Adipocyte (in vitro differentiated cells): ENCODE measurements at places on chromosomes 7 and 10.

- no peak for DNase-seq
These were observed 115.3 kb downstream of the ST7 start for GRCh38 chr7:117068511-117069145.

DNA sequence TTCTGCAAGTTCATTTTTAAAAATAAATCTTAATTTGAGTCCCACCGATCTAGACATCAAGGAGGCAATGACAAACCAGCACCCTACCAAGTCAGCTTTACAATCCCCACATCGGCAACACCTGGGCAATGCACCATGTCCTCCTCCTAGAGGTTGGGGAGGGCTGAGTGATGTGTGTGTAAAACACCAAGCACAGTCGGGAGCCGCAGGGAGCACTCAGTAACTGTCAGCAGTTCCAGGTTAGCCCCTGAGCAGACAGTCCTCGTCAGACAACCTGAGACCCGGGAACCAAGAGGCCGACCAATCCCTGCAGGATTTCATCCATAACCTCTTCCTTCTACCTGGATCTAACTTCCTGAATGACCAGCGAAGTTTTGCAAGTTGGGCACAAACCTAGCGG, 15.9 kb upstream of the C10orf120 start:
- no peak for DNase-seq

DNA sequence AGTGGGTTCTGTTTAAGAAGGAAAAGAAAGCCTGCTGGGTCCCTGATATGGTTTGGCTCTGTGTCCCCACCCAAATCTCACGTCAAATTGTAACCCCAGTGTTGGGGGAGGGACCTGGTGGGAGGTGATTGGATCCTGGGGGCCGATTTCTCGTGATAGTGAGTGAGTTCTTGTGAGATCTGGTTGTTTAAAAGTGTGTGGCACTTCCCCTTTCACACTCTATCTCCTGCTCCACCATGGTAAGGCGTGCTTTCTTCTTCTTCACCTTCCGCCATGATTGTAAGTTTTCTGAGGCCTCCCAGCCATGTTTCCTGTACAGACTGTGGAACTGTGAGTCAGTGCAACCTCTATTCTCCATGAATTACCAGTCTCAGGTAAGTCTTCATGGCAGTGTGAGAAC, 42.6 kb downstream of the INPP5A start:
- no peak for DNase-seq

GRCh38 chr10:124618470-124619073, 125.6 kb downstream of the FAM53B start:
- DNase-seq, result no peak

- no peak for DNase-seq
These were observed 7.6 kb downstream of the GPNMB start for GRCh38 chr7:23254051-23254681.

DNA sequence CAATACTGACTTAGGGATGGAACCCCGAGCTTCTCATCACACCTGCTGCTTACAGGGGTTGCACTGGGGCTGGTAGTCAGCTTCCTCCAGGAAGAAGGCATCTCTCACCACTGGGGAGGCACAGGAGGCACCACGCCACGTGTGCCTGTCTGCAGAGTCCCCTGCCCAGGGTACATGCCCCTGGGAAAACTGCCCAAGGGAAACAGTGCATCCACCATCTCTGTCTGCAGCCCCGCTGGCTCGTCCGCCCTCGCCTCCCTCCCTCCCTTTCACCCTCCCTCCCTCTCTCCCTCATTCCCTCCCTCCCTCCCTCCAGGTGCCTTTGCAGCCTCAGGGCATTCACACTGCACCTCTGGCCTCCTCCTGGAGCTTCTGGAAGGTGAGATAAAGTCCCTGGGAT, 101.1 kb downstream of the PTPRE start:
- no peak for DNase-seq

DNA sequence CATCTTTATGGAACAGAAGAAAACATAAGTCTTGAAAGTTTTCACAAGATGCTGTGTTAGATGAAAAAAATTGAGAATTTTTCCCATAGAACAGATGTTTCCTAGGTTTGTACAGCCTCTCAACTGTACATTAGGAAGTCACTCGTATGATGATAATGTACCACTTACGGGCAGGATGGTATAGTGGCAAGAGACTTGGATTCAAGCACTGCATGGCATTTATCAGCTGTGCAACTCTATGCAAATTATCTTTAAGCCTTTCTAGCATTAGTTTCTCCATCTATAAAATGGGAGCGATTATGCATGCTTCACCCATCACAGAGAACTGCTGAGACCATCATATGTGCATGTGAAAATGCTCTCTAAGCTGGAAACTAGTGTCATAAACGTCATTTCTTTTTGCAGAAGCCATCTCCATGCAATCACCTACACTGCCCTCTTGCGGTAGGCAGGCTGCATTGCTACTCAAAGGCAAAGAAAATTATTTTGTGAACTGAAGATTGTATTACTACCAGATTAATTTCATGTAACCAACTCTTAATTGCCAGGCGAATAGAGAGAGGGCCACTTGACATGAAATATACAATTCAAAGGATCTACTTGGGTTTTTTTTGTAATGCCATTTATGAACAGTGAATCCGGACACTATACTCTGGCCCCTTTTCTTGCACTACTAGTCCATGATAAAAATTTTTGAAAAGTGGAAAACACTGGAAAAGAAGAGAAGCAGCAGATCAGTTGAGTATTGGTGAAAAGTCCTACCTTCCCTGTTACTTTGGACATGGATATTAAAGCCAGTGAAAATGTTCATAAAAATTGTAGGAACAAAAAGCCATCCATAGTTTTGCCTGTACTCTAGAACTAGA, 102.3 kb downstream of the JAZF1 start:
- peak; percentile 80 for DNase-seq

DNA sequence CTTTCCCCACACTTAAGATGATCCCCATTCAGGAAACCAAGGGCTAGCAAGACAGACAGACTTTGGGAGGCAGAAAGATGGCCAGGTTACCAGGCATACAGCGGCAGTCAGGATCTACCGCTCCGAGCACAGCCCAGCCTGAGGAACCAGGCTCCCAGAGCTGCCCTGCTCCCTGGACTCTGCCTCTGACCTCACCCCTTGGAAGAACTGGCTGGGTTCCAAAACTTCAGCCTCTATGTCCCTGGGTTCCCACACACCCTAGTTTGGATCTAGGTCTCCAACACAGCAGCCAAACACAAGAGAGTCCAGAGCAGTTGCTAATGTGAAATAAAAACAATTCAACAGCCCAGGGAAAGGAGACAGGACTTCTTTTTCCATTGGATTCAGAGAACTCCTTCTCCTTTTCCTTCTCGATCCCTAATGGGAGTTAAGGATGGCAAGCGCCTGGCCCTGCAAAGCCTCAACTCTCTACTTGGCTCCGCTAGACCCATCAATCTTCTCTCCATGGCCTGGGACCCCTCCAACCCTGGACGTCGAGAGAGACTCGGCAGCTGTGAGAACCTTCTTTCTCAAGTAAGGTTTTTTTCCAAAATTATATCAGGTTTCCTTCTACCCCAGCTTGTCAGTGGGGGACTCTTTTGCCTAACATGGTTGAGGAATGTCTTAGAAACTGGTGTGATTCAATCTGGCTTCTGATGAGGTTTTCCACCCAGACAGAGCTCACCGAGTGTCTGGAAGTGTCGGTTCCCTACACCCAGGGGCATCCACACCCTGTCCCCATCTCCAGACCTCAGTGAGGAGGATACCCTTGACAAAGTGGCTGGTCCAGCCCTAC, 219.6 kb downstream of the KCNMA1 start:
- DNase-seq, result no peak

GRCh38 chr7:27165996-27166530, 726 bp upstream of the HOXA9 start:
- DNase-seq, result no peak

- DNase-seq, result peak; percentile 56
These were observed 100.4 kb upstream of the SEMA3A start for GRCh38 chr7:84294847-84295455.

- DNase-seq, result no peak
These were observed 13.6 kb downstream of the ENTPD7 start for GRCh38 chr10:99672884-99673283.

- peak; percentile 96 for DNase-seq
These were observed 22.9 kb upstream of the NANOS1 start for GRCh38 chr10:119006451-119007210.

DNA sequence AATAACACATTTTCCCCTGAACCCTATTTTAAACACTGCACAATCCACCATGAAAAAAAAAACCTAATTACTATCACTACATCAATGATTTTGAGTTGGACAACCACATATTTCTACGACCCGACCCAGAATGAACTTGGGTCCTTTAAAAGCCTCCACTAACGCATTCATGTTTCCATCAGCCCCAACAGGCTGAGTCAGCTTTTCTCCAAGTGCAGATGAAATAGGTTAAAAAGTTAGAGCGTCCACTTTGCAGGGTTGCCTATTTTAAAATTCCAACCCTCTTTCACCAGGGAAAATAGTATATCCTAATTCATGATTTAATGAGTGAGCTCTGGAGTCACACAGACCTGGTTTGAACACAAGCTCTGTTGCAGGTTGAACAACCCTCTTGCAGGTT, 501.0 kb upstream of the SORCS1 start:
- DNase-seq, result no peak

DNA sequence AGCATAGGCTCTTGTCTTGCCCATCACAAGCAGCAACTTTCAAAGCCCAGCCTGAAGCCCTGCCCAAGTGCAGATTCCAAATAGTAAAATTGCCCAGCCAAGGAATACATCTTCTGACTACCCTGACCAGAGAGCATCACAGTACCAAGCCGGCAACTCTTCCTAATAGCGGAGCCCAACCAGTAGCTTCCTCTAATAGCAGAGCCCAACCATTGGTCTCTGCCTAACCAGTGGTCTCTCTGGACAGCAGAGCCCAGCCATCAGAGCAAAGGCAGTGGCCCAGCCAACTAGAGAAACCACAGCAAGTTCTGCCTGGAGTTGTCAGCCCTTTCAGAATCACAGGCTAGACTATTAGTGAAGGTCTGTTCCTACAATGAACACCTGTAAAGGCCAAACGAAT, 285.6 kb downstream of the HGF start:
- peak; percentile 56 for DNase-seq

DNA sequence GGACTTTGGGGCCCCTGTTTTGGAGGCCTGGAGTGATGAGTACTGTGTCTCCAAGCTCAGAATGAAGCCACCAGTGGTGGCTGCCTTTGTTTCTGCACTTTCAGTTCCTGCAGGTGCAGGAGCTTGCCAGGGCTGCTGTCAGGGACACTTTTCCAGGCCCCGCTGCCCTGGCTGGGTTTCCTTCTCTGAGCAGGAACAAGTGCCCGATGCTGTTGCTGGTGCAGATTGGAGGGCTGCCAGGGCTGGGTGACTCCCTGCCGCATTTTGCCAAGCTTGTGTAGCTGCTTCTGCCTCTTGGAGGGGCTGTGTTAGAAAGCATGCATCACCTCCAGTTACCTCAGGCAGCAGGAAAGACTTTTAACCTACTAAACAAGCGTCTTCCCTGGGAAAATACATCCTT, 211.1 kb downstream of the MGMT start:
- no peak for DNase-seq

DNA sequence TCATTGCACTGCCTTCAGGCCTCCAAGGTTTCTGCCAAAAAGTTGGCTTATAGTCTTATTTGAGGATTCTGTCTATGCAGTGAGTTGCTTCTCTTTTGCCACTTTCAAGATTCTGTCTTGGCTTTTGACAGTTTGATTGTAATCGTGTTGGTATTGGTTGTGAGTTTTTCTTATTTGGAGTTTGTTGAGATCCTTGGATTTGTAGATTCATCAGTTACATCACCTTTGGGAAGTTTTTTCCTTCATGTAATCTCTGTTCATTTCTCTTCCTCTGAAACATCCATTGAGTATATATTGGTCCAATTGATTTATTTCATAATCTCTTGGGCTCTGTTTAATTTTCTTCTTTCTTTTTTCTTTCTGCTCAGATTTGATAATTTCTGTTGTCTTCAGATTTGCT, 59.8 kb downstream of the SEPTIN7 start:
- no peak for DNase-seq

DNA sequence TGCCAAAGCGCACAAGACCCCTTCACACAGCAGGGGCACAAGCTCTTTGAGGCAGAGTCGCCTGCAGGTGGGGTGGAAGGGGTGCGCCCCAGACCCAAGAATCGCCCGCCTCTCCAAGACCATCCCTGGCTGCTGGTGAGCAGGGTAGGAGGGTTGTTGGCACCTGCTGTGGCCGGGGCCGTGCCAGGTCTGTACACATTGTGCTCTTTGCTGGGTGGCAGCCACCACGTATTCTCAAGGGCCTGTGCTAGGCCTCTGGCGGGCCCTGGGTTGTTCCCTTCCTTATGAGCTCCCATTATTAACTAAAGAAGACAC, 84.4 kb downstream of the LHPP start:
- DNase-seq, result no peak

DNA sequence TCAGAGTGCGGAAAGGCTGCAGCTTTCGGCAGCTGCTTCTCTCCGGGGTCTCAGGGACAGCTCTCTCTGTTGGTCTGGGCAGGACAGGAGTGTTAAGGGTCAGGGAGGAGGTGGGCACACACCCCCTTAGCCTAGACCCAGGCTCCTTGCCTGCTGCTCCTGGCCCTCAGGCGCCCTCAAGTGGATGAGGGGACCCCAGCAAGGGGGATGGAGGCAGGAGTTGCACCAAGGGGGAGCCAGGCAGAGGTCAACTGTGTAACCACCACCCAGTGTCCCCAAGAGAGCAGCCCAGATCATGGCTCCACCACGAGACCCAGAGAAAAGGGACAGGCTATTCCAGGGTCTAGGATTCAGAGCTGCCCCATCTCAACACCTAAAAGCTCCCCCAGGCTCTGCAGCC, 26.9 kb downstream of the SPOCK2 start:
- DNase-seq, result no peak

DNA sequence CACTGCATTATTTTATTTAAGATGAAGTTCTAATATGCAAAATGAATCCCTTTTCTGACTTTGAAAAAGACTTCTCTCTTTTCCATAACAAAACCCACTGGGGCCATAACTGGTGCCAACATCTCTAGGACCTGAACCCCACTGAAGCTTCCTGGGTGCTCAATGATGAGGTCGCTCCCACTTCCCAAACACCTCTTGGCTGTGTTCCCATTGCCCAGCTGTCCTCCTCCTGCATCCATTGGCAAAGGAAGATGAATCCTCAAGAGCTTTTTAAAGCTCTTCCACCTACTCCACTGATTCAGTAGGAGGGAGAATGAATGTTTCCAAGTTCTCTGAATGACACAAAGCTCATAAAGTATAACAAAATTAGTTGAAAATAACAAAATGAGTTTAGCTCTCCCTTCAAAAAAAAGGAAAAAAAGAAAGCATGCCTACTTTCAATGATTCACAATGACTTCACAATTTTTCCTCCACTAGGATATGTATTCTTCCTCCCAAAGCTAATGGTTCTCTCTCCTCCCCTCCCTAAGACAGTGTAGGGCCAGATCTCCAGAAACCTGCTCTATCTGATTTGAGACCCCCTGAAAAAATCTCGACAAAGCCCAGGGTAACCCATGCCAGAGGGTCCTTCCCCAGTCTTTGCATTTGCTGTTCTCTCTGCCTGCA, 64.8 kb downstream of the SORBS1 start:
- DNase-seq, result no peak

GRCh38 chr10:77873536-77874380, 52.8 kb downstream of the DLG5 start:
- peak; percentile 34 for DNase-seq

GRCh38 chr10:21888959-21889358, 114.6 kb downstream of the DNAJC1 start:
- DNase-seq, result no peak

GRCh38 chr7:70647801-70648498, 484.0 kb upstream of the GALNT17 start:
- DNase-seq, result no peak
